ENCODE measurements at places on chromosomes 6 and 20. TPM values are rescaled to one million over a fixed set of nuclear protein-coding genes. Genes with fewer than 3 reads are reported as not detected.
A peak's percentile ranks its signal among the peaks of the same experiment; 100 is the strongest.

The SPATA25 gene
- 0.90 TPM for total RNA-seq

GRCh38 chr6:41594326-41594725 lies 43.9 kb upstream of the MDFI start:
- no peak for DNase-seq

GRCh38 chr20:39825950-39826349 lies 863.1 kb downstream of the MAFB start:
- peak; percentile 72 for DNase-seq

GRCh38 chr6:46217671-46218131 lies 46.9 kb upstream of the ENPP5 start:
- DNase-seq, result no peak

The NRSN1 gene
- not detected for total RNA-seq

DNA sequence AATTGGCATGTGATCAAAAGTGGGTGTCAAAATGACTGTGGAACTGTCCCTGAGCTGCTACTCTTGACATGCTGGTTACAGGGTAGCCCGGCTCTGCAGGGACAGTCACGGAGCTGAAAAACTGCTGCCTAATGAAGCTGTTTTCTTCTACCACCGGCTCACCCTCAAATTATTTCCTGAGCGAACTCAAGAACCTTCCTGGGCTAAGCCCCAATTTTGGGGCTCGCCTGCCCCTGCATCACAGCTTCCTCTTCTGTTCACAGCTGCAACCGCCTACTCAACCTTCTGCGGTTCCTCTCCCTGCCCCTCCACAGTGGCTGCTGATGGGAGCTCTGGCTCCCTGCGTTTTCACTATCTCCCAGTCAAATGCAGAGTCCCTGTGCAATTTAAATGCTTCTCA lies 110.8 kb upstream of the MLN start:
- DNase-seq, result no peak

GRCh38 chr6:52953911-52954839 lies 40.9 kb downstream of the GSTA4 start:
- DNase-seq, result no peak

- no peak for DNase-seq
Measured at GRCh38 chr6:162942866-162943265, 215.1 kb downstream of the PACRG start.

- no peak for DNase-seq
Measured at GRCh38 chr20:34249291-34249690, 8.1 kb downstream of the ASIP start.

The CLVS2 gene
- not detected for total RNA-seq

GRCh38 chr20:44728801-44729443 lies 13.8 kb downstream of the CCN5 start:
- peak; percentile 90 for DNase-seq

DNA sequence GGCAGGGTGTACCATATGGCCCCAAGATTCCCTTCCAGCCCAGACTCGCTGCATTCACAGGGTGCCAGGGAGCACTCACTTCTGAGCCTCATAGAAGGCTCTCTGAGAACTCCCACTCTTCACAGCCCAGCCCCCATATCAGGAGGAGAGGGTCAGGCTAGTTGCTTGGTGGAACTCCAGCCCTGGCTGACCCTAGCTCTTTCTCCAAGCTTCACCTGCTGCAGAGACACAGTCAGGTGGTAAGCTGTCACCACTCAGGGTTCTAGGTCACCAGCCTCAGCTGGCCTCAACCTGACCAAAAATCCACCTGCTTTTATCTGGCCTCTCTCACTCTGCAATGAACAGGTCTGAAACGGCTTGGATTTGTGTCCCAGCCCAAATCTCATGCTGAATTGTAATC lies 162.7 kb upstream of the MLN start:
- DNase-seq, result no peak

- DNase-seq, result no peak
Measured at GRCh38 chr20:59940956-59941294, 736 bp downstream of the FAM217B start.

GRCh38 chr6:164021589-164022250 lies 607.2 kb downstream of the QKI start:
- no peak for DNase-seq

The KCNB1 gene
- not detected for total RNA-seq

The SPTLC3 gene
- 4.6 TPM for total RNA-seq

The RIN2 gene
- 45.8 TPM for total RNA-seq

- DNase-seq, result no peak
Measured at GRCh38 chr6:166573511-166574216, 12.8 kb downstream of the RAMACL start.

The DLL1 gene
- total RNA-seq, result 4.1 TPM
